ENCODE measurements at places on chromosomes 4 and X.

GRCh38 chr4:10730590-10730989 is 46.0 kb upstream of the CLNK start:
- no peak for DNase-seq

DNA sequence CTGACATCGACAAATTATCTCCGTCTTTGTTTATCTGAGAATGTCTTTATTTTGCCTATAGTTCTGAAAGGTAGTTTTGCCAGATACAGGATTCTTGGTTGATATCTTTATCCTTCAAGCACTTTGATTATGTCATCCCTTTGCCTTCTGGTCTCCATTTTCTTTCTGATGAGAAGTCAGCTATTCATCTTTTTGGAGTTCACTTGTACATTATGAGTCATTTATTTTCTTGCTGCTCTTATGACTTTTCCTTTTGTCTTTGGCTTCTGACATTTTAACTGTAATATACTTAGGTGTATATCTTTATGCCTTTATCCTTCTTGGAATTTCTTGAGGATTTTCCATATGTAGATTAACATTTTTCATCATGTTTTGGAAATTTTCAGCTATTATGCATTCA is 51.4 kb downstream of the SHROOM4 start:
- no peak for DNase-seq

DNA sequence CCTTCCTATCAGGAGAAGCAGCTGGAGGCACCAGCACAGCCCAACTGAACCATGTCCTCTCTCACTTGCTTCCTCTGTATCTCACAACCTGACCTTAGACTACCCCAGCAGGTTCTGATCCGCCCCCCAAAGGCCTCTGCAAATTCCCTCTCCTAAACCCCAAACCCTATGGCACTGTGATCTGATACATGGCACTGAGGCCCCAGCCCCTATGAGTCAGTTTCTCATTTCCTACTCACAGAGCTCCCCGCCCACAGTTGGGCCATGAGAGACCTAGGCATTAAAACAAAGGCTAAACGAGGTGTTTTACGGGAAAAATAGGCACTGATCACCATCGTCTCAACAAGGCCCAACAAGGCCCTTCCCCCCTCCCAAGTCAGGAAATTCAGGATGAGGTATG is 19.1 kb downstream of the SASH3 start:
- peak; percentile 42 for DNase-seq

DNA sequence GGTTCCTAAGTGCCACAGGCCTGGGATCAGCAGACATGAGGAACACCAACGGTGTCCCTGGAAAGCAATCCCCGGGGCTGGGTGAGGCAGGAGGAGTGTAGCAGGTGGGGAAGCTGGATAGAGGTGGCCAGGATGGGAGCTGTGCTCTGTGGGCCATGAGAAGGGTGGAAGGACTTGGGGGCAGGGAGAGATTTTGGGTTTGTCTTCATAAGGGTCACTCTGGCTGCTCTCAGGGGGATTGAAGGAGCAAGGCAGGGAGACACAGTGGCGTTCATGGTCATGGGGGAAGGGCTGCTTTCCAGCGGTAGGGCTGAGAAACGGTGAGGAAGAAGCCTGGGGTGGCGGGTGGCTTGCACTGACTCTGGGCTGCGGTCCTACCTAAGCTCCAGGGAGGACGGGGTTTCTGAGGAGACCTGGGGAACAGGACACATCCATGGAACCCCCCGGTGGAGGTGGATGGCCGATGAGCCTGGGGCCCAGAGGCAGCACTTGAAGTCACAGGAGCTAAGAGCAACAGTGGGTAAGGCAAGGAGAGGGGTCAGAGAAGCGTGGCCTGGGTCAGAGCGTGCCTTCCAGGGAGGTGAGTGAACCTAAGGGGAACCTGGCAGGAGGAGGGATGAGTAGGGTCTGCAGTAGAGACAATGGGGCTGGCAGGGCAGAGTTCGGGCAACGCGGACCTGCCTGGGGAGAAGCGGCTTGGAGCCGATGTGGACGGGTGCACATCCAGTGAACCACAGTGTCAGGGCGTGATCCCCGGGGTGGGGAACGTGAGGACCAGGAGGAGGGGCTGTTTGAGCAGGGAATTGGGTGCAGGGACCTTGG is 12.4 kb upstream of the CTBP1 start:
- DNase-seq = no peak

DNA sequence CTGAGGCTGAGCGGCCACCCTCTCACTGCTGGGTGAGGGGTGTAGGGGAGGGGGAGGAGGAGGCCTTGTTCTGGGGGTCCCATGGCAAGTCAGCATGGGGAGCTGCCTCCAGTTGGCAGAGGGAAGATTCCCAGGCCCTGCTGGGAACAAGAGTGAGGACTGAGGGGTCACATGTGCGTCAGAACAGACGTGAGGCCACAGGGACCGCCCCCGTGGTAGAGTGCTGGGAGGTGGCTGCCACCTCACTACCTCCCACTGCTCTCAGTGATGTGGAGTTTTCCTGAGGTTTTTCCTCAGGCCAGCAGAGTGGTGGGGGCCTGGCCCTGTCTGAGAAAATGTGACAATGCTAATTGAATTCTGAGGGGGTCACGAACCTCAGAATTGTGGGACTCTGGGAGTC is 568 bp downstream of the MAGEC1 start:
- DNase-seq = no peak

DNA sequence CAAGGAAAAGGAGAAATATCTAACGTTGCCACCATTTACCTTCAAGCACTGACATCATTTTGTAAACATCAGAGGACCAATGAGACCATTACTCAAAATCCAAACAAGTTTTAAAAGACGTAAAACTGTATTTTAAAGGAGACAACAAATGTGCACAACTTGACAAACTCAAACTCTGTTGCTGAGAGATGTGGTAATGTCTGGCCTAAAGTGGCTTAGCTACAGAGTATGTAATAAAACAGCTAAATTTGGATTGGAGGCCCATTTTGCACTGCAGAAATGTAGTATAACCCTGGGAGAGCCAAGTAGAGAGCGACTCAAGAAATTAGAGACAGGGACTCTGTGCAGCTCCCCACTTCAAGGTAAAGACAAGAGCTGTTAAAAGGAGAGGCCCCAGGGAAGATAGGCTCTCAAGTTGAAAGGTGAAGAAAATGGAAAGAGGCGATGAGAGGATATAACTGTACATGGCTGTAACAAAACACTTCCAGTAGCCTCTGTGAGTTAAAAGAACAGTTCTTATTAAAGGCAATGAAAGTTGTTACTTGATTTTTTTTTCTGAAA is 20.3 kb downstream of the UNC5C start:
- no peak for DNase-seq

DNA sequence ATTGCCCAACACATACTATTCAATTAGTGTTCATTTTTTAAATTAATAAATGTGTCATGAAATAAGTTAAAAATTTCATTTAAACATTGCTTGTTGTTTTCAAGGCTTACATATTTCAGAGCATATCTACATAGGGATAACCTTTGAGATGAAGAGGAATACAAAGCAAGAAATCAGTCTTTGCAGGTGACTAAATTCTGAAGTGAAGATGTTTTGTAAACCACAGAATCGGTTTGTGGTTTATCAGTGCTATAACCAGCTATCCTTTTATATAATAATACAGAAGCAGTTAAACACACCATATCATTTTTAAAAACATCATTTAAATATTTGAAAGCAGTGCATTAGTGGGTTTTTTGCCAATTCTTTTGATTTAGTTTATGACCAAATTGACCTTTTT is 26.9 kb downstream of the FAM241A start:
- no peak for DNase-seq

DNA sequence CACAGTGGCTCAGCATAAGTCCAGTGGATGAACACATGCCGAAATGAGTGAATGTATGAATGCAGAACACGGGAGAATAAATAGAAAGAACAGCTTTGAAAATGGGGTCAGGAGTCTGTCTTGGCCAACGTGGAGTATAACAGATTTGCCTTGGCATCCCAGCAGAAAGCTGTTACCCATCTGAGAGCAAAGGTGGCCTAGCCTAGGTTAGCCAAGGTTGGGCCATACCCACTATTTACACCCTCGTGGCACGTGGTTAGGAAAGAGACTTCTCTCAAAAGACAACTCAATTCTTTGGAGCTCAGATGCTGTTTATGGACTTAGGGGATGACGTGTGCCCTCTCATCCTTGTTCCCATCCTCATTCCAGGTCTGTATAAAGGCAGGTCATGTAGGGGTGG is 127.3 kb downstream of the NSUN7 start:
- DNase-seq = no peak

DNA sequence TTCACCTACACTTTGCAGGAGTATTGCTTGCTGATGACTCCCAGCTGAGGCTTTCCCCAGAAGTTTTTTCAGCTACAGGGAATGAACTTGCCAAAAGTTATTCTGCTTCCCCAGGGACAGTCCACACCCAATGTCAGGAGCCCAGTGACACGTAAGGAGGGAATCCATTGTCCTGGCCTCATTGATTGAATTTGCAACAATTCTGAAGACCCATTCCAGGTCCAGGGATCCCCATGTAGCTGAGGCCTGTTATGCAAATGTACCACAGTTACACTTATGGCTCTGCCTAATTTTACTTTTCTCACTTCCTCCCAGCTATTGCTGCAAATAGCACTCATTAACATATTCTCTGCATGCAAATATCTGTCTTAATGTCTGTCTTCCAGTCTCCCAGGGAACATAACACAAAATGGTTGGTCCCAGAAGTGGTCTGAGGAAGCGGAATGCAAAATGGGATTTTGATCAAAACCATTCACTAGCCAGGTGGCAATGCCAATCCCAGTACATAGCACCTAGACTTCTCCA is 113.7 kb upstream of the ACTRT1 start:
- no peak for DNase-seq

- no peak for DNase-seq
Observed at GRCh38 chr4:84965553-84966381, 723 bp downstream of the WDFY3 start.

GRCh38 chrX:120562569-120562926 is 1.8 kb upstream of the CUL4B start:
- DNase-seq = no peak

DNA sequence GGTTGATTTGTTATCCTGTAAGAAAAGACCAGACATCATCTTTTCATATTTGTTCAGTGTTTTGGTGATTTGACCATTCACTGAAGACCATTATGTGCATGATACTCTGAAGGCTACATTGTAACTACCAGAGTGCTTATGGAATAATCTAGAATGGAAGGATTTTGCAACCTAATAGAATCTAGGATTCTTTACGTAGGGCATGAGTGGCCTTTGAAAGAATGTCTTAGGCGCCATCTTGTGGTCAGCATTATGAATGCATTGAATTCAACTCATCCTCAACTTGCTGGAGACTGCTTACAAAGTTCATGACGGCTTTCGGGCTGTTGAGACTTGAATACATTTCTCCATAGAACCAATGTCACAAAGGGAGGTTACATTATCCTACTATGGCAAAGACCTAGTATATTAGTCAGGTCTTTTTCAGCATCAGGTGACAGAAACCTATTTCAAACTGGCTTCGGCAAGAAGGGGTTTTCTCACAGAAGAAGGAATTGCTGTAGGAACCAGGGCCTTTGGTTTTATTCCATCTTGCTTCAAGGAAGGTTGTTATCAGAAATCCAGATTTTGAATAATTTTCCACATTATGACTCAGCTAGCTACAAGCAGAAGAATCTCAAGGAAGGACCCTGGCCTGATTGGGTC is 104.1 kb downstream of the GPAT3 start:
- DNase-seq = peak; percentile 33

GRCh38 chrX:56963377-56963776 is 32.0 kb downstream of the SPIN3 start:
- DNase-seq = no peak

DNA sequence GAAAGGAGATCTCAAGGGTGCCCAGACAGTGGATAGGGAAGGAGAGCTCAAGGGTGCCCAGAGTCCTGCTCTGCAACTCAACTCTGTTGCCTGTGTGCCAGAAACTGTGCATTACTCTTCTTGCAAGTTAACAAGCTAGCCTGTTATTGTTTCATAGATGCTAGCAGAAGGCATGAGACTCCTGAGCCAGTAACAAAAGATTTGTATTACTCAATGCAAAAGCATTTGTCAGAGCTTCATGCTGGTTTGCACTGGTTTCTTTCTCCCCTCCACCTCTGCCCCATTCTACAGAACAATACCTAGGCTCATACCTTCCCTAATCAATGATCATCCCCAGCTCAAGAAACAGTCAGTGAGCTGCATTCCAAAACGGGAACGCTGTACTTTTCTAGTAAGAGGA is 124.5 kb upstream of the NEIL3 start:
- DNase-seq = no peak

- no peak for DNase-seq
Observed at GRCh38 chrX:119399772-119400101, 601 bp downstream of the SLC25A43 start.

DNA sequence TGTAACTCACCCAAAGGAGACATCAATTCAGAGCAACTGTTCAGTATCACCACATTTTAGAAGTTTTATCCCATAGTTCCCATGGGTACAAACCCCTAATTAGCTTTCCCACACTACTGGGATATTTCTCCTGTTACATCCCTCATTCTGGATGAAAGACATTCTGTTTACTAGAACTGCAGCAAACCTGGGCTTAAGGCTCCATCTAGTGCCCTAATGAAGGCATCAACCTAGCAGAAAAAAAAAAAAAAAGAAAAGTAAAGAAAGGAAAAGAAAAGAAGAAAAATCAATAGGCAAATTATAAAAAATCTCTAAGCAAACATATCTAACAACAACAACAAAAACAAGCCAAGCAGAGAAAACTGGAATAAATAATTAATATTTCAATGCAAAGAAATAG is 133.7 kb upstream of the CPXCR1 start:
- DNase-seq = no peak

GRCh38 chr4:44848466-44848865 is 122.1 kb upstream of the GNPDA2 start:
- DNase-seq = no peak

DNA sequence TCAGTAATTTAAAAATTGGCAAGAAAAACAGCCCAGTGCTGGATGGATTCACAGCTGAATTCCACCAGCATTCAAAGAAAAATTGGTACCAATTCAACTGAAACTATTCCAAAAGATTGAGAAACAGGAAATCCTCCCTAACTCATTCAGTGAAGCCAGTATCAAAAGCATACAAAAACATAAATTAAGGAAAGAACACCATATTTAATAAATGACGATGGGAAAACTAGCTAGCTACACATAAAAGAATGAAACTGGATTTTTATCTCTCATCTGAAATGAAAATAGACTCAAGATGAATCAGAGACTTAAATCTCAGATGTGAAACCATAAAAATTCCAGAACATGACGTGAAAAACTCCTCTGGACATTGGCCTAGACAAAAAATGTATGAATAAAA is 516.8 kb upstream of the SPANXN1 start:
- no peak for DNase-seq

DNA sequence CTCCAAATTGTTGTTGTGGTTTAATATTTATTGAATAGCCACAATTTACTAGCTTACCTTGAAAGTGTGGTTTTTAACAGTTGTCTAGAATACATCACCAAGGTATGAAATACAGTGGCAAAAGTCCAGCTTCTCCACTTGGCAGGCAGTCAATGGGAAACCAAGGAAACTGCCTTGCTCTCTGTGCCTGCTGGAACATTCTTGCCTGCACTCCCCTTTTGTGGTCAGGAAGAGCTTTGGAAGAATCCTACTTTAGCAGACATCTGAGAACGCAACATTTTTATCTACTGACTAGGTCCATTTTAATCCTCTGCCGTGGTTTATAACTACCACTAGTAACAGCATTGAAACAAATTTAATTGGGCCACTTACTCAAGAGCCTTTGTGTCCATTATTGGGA is 64.5 kb downstream of the TENM3 start:
- no peak for DNase-seq

GRCh38 chr4:20395160-20395773 is 143.6 kb downstream of the SLIT2 start:
- no peak for DNase-seq

GRCh38 chrX:79117078-79117477 is 27.4 kb upstream of the GPR174 start:
- no peak for DNase-seq

GRCh38 chr4:153502584-153502983 is 36.4 kb downstream of the TMEM131L start:
- no peak for DNase-seq
